ENCODE measurements at places on chromosomes 13 and 19. TPM values are rescaled to one million over a fixed set of nuclear protein-coding genes. Genes with fewer than 3 reads are reported as not detected.
A peak's percentile ranks its signal among the peaks of the same experiment; 100 is the strongest.

GFY gene
- total RNA-seq, result not detected

GRCh38 chr13:98997738-98998641 is 20.1 kb upstream of the DOCK9 start:
- no peak for DNase-seq

- DNase-seq, result peak; percentile 57
Observed at GRCh38 chr19:18590273-18591272, 2.0 kb downstream of the REX1BD start.

ZNF570 gene
- total RNA-seq, result 8.1 TPM

TEX101 gene
- not detected for total RNA-seq

- DNase-seq, result no peak
Observed at GRCh38 chr13:28466151-28466550, 28.8 kb downstream of the FLT1 start.

KLHL1 gene
- not detected for total RNA-seq

ZGLP1 gene
- not detected for total RNA-seq

DNA sequence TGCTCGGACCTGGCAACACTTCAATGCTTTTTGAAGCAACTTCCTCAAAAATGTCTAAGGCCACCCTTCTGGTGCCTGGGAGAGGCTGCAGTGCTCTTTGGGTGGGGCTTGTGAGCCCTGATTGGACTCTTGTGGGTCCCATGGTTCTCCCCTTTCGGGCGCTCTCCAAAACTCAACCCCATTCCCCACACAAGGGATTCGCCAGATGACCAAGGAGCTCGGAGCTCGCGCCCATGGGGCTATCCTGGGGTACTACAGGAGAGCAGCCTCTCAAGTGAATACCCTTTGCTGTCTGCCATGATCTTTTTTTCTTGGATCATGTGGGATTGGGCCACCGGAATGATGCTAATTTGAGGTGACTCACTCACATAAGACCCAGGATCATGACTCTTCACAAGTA is 29.7 kb upstream of the KL start:
- no peak for DNase-seq

DNA sequence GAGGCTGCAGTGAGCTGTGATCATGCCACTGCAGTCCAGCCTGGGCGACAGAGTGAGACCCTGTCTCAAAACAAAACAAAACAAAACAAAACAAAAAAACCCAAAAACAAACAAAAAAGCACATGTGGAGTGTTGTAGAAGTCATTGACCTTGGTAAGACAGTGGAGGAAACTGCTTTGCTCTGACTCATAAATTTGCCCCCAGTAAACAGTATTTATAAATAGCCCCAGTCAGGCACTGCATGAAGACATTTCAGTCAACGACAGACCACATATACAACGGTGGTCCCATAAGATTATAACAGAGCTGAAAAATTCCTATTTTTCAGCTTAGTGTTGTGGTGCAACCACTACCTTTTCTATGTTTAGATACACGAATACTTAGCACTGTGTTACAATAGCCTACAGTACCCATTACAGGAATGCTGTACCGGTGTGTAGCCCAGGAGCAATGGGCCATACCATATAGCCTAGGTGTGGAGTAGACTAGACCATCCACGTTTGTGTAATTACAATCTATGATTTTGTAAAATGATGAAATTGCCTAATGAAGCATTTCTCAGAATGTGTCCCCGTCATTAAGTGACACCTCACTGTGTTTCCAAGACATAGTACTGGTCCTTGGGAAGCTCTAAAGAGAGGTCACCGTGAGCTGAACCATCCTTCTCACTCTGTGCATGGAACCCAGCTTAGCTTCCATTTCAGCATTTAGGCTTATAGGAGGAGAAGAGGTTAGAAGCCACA is 1.1 kb downstream of the ARL11 start:
- DNase-seq, result no peak

GTF2F2 gene
- total RNA-seq, result 16.5 TPM

ACP7 gene
- not detected for total RNA-seq

MADCAM1 gene
- not detected for total RNA-seq

- peak; percentile 67 for DNase-seq
Observed at GRCh38 chr19:53132141-53132991, at the start of gene ZNF415. ZNF415 (minus strand) TSS chr19:53132910; CDS start chr19:53122676, 10,234 bp downstream.

DNA sequence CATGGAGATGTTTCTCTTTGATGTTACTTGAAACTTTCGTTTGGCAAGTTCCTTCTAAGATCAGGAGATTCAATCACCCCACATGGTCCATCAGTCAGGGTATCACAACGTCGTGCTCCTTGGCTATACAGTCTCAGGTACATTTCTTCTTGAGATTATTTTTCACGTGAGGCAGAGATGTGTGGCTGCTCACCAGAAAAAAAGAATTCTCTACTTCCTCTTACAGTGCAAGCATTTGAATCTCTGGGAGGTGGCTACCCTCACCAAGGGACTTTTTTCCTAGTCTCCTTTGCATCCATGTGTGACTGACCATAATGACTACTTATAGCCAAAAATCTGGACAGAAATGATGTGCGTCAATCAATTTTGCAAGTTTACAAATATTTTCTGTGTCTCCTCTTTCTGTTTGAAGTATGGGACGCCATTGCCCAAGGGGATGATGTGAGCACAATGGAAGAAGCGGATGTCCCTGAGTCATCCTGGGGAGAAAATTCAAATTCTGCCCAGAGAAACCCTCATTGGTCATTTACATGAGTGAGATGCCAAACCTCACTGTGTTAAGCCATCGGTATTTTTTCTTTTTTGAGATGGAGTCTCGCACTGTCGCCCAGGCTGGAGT is 8.6 kb upstream of the LAIR2 start:
- no peak for DNase-seq

DNA sequence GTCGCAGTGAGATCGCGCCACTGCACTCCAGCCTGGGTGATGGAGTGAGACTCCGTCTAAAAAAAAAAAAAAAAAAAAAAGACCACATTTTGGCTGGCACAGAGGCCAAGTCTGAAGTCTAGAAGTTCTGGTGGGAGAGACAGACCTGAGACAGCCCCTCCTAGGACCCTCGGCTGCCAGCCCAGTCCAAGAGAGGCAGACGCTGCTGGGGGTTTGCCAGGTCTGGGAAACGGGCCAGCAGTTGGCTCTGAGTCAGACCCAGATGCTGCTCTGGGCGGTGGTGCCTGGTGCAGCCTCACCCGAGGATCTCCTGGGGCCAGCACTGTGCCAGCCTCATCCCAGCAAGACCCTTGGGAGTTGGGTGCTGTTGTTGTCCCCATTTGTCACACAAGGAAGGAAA is 5.8 kb downstream of the FCHO1 start:
- DNase-seq, result peak; percentile 50

GRCh38 chr19:15265850-15266248 is 33.6 kb upstream of the EPHX3 start:
- peak; percentile 98 for DNase-seq

NLRP11 gene
- total RNA-seq, result not detected

RASL11A gene
- 15.3 TPM for total RNA-seq

- peak; percentile 30 for DNase-seq
Observed at GRCh38 chr19:46962030-46962570, 57.5 kb upstream of the NPAS1 start.

ELAVL3 gene
- total RNA-seq, result not detected

- DNase-seq, result peak; percentile 76
Observed at GRCh38 chr13:73428137-73428536, 369.3 kb downstream of the KLF5 start.

DNA sequence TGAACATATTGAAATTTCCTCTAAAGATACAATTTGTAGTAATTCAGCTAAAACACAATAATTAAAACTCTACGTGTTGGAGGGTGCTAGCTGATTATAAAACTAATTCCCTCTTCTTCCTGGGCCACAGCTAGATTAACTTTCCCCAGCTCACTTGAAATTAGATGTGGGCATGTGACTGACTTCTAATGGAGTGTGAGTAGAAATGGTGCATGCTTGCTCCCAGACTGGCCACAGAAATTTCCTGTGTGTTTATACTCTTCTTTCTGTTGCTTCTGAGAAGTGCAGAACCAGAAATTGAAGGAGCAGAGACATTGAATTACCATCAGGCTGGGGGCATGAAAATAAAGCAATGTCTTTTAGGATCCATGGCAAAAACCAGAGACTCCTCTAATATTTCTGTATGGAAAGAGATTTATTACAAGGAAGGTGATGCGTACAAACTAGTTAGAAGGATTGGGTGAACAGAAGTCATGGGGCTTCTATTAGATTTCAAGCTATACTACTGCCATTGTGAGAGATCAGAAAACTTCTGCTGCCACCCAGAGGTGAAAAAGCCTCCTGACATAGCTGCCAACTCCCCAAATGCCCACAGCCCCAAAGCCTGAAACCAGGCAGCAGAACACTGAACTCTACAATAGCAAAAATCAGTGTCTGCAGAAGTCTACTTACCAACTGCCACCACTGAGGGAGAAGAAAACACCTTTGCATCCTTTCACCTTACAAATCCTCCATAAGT is 379.2 kb upstream of the MIR17HG start:
- no peak for DNase-seq

- peak; percentile 22 for DNase-seq
Observed at GRCh38 chr19:41537789-41538188, 38.2 kb upstream of the CEACAM21 start.

FCER2 gene
- total RNA-seq, result not detected
